Stimulated activated CD4-positive, alpha-beta T cell treated with anti-CD3 and anti-CD28 coated beads, Interleukin-1b, Interleukin-23, amount 100 ng/mL, for 1 hour (primary cell): ENCODE measurements at places on chromosomes 1 and 21.

GRCh38 chr1:157951230-157951629 lies 42.2 kb upstream of the KIRREL1 start:
- no peak for DNase-seq

DNA sequence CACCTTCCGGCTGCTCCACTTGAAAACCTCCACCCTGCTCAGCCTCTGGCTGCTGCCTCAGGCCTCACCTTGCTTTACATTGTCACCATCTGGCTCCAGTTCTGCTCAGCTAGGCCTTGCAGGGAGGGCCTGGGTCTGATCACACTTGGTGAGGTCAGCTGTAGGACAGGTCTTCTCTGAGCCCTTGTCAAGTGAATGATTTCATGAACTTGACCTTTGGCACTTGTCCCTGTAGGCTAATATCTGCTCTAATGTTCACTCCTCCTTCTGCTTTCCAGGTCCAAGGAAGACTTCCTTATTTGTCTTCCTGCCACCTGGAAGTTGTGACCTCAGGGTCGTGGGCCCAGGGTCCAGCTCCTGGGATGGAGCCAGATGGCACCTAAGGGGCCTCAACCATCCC lies 41.4 kb downstream of the PTPRF start:
- no peak for DNase-seq

GRCh38 chr1:176878750-176879536 lies 285.6 kb downstream of the ASTN1 start:
- no peak for DNase-seq

DNA sequence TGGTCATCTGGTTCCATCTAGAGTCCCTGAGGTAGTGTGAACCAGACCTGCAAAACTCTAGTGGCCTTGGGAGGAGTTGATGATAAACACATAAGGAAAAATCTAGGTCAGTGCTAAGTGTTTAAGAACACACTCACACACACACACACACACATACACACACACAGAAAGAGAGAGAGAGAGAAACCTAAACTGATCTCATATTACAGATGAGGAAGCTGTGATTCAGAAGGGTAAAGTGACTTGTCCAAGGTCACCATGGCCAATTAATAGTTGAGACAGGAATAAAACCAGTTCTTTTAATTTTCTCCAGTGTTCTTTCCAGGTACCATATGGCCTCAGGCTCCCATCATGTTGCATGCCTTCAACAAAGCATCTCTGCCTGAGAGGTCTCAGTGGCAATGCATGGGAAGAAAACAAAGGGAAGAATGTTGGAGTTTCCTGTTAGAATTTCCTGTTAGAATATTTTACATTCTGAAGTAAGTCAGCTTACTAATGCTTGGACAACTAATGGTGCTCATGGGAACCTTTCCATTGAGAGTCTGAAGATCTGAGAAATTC lies 77.3 kb upstream of the TSPAN2 start:
- DNase-seq = no peak

GRCh38 chr1:45356186-45356585 lies 15.9 kb upstream of the MUTYH start:
- DNase-seq = no peak

DNA sequence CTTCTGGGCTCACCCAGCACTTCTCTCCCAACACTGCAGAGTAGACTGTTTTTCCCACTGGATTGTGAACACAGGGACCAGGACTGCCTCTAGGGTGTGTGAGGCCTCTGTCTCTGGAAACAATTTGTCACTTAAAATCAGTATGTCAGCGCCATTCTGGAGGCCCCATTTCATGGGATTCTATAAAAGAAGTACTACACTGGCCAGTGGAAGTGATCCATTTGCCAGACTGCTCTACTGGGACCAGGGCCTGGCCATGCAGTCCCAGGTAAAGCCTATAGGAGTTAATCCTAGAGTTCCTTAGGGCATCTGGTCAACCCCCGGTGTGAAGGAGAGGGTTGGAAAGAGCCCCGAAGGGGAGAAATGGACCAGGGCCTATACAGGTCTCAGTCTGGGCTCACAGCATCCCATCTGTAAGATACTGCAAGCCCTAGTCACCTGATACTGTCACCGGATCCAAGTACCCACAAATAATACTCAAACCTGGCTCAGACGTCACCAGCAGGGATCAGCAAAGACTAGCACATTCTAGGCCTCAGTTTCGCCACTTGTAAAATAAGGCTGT lies 245.0 kb downstream of the FOXD2 start:
- no peak for DNase-seq

GRCh38 chr21:41677671-41678015 lies 89.2 kb downstream of the RIPK4 start:
- DNase-seq = no peak

- DNase-seq = no peak
Measured at GRCh38 chr1:221761354-221762002, 19.6 kb upstream of the DUSP10 start.

DNA sequence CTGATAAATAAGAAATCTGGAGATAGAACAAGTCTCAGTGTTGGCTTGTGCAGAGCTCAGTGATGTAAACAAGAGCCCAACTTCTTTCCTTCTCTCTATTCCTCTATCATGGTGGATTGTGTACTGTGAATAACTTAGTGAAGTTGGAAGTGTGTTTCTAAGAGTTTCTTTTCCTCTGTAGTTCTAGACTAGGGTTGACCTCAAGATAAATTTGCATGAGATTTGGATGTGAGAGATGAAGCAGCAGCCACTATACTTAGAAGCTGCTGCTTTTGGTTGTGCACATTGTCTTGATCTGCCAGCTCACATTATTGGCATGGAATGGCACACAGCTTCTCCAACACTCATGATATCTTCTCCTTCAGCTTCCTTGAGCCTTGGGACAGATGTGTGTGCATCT lies 198.9 kb upstream of the ZP4 start:
- no peak for DNase-seq

GRCh38 chr1:67666636-67667035 lies 18.4 kb upstream of the GADD45A start:
- no peak for DNase-seq

DNA sequence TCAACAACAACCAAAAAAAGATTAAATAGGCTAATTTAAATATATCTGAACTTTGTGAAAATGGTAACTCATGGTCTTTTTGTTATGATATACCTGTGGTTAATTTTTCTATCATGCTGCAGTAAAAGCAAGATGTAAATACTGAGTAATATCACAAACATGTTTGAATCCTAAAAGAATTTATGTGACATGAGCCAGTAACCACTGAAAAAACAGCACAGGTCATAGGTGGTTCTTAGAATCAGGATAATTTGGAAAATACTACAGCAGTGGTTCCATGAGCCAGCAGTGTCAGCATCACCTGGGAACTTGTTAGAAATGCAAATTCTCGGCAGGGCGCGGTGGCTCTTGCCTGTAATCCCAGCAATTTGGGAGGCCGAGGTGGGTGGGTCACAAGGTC lies 4.1 kb downstream of the ATP5IF1 start:
- no peak for DNase-seq

DNA sequence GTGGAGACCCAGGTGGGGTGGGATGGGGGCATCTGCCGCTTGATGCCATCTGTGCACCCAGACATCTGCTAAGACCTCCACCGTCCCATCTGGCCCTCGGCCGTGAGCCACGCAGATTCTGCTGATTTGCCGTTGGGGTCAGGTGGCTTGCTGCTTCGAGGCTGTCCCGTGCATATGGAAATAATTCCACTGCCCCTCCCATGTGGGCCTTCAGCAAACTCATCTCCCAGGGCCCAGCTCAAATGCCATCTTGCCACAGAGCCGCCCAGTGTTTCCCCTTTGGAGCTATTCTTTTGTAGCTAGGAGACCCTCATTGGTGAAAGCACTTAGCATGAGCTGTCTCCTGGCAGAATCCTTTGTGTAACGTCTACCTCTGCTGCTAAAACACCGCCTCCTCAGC lies 99.8 kb downstream of the KAZN start:
- no peak for DNase-seq

DNA sequence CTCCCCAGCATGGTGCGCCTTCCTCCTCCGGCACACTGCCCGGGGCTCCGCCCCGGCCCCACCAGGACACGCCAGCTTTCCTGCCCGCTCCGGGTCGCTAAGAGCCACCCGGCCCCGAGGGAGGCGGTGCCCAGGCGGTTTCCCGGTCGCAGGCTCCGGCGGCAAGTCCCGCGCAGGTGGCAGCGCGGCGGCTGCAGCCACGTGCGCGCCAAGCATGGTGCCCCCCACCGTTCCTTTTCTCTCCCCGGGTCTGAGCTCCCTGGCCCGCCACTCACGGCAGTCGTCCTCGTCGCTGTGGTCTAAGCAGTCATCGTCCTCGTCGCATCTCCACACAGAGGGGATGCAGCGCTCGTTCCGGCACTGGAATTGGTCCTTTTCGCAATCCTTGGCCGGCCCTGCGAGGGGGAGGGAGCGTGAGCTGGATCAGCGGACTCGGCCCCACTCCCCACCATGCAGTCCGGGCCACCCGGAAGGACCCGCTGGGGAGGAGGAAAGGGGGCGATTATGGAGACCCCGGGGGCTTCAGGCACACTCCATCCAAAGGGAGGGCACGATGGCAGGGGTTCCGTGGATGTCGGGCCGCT lies 1.2 kb downstream of the LRP8 start:
- DNase-seq = no peak

DNA sequence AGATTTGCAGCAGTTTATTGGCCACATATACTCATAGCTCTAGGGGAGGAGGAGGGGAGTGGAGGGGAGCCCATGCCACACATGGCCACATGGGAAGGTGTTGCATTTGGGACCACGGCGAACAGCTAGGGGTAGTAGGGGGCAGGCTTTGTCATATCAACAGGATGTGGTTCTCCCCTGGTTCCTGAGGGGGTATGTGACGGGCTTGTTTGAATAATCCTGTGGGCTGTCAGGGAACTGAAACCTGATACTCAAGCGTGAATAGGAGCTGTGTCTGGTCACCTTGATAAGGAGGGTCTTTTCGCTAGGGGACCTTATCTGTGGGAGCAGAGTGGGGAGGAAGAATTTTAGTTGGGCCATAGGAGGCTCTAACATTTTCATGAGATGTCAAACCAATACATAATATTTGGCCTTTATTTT lies 264.7 kb downstream of the CTH start:
- no peak for DNase-seq

GRCh38 chr1:205339717-205340116 lies 17.0 kb downstream of the KLHDC8A start:
- no peak for DNase-seq

DNA sequence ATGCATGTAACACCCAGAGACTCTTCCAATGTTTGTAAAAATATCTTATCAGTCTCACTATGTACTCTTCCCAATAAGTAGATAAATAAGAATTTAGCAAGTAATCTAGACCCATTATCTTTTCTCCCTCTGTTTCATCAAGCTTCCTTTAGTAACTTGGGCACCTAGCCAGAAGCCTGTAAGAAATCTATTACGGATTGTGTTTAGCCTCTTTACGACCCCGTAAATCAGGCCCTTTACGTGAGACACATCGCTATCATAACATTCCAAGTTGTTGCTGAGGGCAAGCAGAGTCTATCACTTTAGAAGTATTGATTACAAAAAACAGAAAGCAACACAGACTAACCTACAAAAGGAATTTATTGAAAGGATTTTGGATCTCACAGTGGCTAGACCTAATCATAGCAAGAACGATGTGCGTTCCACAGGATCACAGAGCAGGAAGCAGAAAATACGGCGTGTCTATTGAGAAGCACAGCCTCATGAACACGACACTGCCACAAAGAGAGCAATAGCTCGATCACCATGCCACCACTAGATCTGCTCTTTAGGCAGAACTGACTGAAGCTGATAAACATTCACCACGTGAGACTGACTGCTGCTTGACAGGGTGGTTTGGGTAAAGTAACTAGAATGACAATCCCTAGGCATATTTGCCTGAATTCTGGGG lies 922.1 kb downstream of the AMY1C start:
- DNase-seq = no peak

DNA sequence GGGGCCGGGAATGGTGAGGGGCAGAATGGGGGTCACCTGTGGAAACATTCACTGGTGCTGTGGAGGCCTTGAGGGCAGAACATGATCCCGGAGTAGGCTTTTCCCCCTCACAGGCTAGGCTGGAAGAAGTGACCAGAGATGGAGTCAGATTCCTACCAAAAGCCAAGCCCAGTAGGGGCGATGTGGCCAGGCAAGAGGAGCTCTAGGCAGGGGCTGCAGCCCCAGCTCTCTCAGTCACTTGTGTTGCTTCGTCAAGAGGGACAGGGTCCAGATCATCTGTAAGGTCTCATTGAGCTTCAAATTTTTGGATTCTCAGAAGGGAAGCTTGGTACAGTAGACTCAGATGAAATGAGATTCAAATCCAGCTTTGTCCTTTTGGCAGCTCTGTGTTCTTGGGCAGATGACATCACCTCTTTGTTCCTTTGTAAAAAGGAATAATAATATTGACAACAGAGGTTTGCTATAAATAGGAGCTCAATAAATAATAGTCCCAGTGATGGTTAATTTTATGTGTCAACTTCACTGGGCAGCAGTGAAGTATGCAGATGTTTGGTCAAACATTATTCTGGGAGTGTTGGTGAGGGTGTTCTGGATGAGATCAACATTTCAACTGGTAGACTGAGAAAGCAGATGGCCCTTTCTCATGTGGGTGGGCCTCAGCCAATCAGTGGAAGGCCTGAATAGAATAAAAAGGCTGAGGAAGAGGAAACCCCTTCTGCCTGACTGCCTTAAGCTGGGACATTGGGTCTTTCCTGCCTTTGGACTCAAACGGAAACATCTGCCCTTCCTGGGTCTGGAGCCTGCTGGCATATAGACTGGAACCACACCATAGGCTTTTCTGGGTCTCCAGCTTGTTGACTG lies 324.7 kb upstream of the USP24 start:
- DNase-seq = no peak

DNA sequence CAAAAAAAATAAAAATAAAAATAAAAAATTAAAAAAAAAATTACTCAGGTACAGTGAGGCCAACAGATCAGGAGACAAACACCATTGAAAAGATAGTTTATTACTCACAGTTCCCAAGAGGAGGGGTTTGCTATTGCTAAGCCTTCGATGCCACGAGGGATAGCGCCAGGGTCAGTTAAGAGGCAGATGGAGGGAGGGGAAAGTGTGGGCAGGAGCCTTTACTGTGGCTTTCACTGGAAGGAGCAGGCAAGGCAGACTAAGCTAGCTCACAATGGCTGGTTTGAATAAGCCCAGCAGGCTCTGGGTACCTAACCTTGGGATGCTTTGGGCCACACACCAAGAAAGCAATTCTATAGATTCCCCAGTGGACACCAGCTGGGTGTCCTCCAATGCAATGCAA lies 12.7 kb upstream of the RNF187 start:
- DNase-seq = no peak

DNA sequence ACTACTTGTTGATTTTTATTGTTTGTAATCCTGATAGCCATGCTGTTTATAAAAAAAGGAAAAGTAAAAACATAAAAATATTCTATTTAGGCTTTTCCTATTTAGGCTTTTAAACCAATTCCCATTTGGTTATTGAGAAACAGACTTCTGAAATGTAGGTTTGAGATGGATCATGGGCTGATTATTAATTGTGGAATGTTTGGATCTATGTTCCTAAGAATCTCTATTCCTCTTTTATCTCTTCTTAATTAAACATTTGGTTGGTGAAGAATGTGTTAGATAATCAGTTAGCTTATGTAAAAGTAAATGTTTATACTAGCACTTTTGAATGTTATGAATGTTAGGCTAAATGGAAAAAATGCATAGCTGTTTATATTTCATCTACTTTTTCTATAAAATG lies 97.4 kb downstream of the ATF6 start:
- DNase-seq = no peak
